T-helper 2 cell treated with Interferon-gamma antibody and Interleukin-4, amounts not matched to agents 100 ng/mL and 5 ng/mL, for 36 hours (primary cell): ENCODE measurements at places on chromosomes 3 and 15. TPM values are rescaled to one million over a fixed set of nuclear protein-coding genes. Genes with fewer than 3 reads are reported as not detected.

The HCLS1 gene
- total RNA-seq, result 336 and 340 TPM in 2 replicates

The STXBP5L gene
- total RNA-seq, result not detected in 2 replicates

The C3orf22 gene
- not detected in 2 replicates for total RNA-seq

The PAK6 gene
- 0.43 and 0.64 TPM in 2 replicates for total RNA-seq

The TGM4 gene
- total RNA-seq, result not detected in 2 replicates

The CRABP1 gene
- total RNA-seq, result 0.52 TPM in 1 of 2 replicates, not detected in the other

The MASP1 gene
- not detected in 2 replicates for total RNA-seq

The MCF2L2 gene
- 4.3 and 5.5 TPM in 2 replicates for total RNA-seq

The IQCF5 gene
- total RNA-seq, result not detected in 2 replicates

The NR2E3 gene
- not detected in 2 replicates for total RNA-seq

The RAP2B gene
- total RNA-seq, result 24.8 and 25.5 TPM in 2 replicates

The GP9 gene
- not detected in 2 replicates for total RNA-seq

The CCR4 gene
- total RNA-seq, result 175 and 177 TPM in 2 replicates

The HRG gene
- total RNA-seq, result not detected in 2 replicates

The C3orf85 gene
- total RNA-seq, result not detected in 2 replicates

The TRANK1 gene
- total RNA-seq, result 34.6 and 35.4 TPM in 2 replicates

The FBXO40 gene
- not detected in 2 replicates for total RNA-seq

The IGF2BP2 gene
- 0.07 TPM in 1 of 2 replicates, not detected in the other for total RNA-seq

The PAQR9 gene
- not detected in 2 replicates for total RNA-seq

The TMEM158 gene
- 1.0 and 1.1 TPM in 2 replicates for total RNA-seq

The HEMK1 gene
- total RNA-seq, result 58.1 and 63.0 TPM in 2 replicates

The GOLGA6L9 gene
- total RNA-seq, result 0.89 and 0.91 TPM in 2 replicates

The LDHAL6B gene
- total RNA-seq, result not detected in 2 replicates

The MINDY4B gene
- total RNA-seq, result not detected in 2 replicates
